ENCODE measurements at places on chromosomes 5 and 9.

- no peak for DNase-seq
Measured at GRCh38 chr5:14508046-14508445, 73.5 kb upstream of the OTULINL start.

- DNase-seq, result no peak
Measured at GRCh38 chr9:959914-960313, 16.5 kb upstream of the DMRT3 start.

- no peak for DNase-seq
Measured at GRCh38 chr9:135215571-135216161, 128.2 kb downstream of the OLFM1 start.

GRCh38 chr5:179698935-179699615, at the start of gene CANX:
Gene CANX (plus strand): TSS chr5:179698967. CDS start chr5:179705682, 6,715 bp downstream.
- no peak for DNase-seq

- DNase-seq, result no peak
Measured at GRCh38 chr5:135608761-135609443, 30.1 kb upstream of the CXCL14 start.

GRCh38 chr9:108269371-108269770, 586.4 kb downstream of the ACTL7B start:
- DNase-seq, result no peak

DNA sequence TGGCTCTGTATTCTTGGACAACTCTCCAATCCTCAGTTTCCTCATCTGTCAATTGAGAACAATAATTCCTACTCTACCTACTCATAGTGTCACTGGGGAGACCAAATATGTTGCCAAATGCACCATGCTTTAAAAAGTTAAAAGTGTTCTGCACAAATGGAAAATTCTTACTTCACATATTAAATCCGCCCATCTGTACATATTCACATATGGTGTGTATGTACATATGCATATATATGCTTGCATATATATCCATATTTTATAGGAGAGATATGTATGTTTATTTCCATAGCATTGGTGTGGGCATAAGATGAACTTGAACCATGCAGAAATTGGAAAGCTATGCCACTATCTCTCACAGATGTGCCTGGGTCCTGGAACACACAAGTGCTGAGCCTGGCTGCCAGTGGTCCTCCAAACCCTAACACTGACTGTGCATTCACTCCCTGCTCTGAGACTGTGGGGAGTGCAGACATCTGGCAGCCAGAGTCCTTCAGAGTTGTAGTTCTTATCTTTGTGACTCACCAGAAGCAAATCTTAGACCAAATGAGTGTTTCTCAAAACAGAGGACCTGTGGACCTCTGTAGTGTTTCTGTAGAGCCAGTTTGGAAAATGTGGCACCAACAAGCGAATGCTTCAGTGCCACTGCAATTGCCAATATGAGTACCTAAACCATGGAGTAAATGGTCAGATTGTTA, 168.7 kb downstream of the GRIA1 start:
- DNase-seq, result no peak

GRCh38 chr5:179680780-179681401, at the start of gene CBY3:
Gene CBY3 (minus strand): TSS chr5:179681034. CDS start chr5:179680918, 116 bp downstream.
- DNase-seq, result no peak

DNA sequence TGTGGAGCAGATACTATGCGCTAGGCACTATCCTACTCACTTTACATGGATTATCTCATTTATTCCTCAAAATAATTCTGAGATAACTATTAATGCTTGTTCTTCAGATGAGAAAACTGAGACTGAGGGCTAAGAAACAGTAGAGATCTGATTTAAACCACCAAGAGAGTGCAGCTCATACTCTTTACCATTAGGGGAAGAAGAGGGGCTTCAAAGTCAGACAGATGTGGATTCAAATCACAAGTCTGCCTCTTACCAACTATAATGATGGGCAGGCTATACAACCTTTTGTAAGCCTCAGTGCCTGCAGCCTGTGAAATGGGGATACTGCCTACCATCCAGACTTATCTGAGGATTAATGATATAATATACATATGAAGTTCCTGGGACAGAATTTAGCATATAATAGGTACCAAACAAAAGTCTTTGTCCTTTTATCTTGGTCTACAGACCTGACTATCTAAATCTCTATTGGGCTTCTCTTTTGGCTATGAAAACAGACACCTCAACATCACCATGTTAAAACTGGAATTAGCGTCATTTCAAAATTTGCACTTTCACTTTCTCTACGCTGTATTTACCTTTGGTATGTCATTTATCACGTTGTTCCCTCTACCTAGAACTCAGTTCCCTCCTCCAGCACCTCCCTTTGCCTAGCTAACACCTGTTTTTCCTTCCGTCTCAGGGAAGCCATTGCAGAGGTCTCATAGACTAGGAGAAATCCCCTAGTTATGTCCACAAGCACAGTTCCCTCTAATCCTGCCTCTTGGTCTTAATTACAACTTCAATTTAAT, 13.8 kb upstream of the TMEM267 start:
- DNase-seq, result no peak

- DNase-seq, result no peak
Measured at GRCh38 chr5:74149395-74149794, 491.1 kb downstream of the ENC1 start.

DNA sequence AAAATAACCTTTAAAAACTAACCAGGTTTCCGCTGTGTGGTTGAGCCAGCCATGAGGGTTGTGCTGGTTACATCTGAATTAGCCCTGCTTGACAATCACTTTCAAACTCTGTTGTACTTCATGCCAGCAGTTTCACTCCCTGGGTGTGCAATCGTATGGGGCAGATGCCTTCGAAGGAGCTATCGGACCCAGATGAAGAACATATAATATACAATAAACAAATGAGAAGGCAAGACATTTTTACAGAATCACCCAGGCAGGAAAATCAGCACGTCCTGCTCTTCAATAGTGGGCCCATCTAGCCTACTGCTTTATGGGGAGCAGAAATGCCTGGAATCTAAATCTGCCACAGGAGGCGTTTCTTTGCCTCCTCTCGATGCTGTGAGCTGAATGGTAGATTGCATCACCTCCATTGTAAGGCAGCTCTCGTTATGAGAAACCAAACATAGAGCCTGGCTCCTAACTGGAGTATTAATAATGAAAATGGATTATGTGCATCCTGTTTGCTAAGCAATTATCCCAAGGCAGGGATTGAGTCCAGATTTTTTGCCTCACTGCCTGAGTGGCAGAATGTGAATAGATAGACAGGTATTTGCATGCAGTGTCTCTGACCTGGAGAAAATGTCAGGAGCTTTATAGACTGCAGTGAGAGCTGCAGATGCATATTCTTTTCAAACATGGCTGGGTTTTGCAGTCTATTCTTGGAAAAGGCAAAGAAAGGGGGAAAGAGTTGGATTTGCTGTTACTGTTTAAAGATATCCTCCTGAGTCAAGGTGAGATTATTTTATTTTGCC, 143.3 kb upstream of the SMARCA2 start:
- DNase-seq, result no peak

GRCh38 chr5:127519527-127519926, 2.1 kb downstream of the PRRC1 start:
- no peak for DNase-seq

GRCh38 chr5:10445352-10445751, 3.7 kb downstream of the ROPN1L start:
- DNase-seq, result no peak

All from effector memory CD4-positive, alpha-beta T cell (primary cell).